Suppressor macrophage treated with lipopolysaccharide for 1 hour (primary cell): ENCODE measurements at places on chromosomes 3 and 15.

- no peak for DNase-seq
These were observed 264.6 kb downstream of the ZIC4 start for GRCh38 chr3:147141516-147142288.

DNA sequence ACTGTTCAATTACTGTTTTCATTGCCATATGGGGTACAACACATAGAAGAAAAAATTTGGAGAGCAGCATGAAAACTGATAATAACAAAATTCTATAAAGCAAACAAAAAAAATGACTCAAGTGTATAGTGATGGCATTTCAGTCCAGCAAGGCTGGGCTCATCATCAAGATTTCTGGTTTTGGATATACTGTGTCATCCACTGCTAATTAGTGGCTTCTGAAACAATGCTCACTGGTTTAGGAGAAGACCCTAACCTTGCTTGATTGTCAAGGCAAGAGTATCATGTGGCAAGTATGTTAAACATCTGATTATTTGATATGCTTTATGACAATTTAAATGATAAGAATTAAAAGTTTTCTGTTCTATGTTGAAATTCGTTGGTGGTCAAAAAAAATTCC, 96.9 kb downstream of the RFX7 start:
- DNase-seq: no peak

- no peak for DNase-seq
These were observed 278.0 kb downstream of the UBE2E2 start for GRCh38 chr3:23481011-23481615.

GRCh38 chr3:172307141-172307560, 141.1 kb downstream of the GHSR start:
- DNase-seq: no peak

DNA sequence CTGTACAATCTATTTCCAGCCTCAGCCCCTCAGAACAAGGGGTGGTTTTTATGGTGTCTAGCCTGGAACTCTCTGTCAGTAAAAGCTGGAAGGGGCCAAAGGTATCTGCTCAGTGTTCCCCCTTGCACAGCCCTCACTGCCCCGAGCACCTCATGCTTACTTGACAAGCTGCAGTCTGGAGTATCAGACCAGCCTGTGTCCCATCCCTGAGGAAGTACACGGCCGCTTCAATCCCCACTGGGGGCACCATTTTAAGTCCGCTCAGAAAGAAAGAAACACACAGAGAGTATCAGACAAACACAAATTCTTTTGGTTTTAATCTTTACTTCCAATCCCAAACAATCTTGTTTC, 32.4 kb downstream of the UMPS start:
- DNase-seq: no peak

- no peak for DNase-seq
These were observed 226.1 kb downstream of the OCA2 start for GRCh38 chr15:27873039-27873438.

DNA sequence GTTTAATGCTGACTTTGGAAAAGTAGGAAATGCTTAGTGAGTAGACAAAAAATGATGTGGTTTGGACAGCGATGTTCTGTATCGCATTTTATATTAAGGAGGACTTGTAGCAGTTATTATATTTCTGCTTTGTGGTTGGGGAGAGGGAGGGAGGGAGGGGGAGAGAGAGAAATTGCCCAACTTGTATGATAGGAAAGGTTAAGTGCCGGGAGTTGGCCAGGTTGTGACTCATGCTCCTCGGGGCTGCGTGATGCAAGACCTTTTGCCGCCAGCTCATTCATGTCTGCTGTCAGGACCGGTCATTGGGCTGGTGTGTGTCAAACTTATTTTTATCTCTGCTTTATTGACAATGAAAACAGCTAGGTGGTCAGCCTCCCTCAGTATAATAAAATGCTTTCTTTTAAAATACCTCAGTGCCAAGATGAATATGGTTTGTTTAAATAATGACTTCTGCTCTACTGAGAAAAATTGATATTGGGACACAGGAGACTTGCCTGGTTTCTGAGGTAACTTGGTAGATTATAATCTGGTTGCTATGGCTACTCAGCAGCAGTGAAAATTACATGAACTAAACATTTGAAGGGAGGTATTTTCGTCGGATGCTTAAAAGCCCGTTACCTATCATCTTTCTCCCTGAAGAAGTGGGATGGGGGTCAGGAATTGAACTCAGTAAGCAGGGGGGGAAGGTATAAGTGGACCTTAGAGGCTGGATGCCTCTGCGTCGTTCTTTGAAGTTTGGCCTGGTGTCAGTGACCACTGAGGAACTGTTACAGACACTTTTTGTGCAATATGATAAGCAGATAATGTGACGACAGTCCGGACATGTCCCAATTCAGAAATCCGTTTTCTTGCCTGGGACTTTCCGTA, 90.7 kb downstream of the FNDC3B start:
- DNase-seq: peak; percentile 97

- DNase-seq: no peak
These were observed 8.9 kb upstream of the XYLB start for GRCh38 chr3:38337703-38338102.

DNA sequence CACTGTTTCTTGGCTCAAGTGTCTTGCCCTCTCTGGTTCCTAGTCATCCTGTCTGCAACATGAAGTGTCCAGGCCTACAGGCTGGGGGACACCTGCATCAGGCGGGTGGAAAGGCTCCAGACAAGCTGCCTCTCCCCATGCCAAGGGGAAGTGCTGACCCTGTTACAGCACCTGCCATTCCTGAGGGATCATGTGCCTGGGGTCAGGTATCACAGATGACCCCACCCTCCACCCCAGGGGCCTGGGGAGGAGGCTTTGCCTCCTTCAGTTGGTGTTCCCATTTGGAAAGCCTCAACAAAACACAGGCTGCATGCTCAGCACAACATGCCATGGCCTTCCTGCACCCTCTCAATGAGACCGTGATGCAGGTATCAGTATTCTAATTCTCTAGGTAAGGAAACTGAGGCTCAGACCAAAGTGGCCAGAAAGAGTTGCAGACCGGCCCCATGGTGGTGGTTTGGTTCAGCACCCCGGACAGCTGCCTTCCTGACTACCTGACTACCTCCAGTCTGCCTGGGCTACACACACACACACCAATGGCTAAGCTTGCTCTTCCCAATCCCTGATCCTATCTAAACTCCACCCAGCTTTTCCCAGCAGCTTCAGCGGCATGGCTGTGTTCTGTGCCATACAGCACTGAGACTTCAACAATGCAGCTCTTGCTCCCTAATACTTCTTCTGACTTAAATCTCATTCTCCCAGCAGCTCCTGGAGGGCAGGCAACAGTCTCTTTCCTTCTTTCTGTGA, 69.7 kb upstream of the LINGO1 start:
- DNase-seq: no peak

DNA sequence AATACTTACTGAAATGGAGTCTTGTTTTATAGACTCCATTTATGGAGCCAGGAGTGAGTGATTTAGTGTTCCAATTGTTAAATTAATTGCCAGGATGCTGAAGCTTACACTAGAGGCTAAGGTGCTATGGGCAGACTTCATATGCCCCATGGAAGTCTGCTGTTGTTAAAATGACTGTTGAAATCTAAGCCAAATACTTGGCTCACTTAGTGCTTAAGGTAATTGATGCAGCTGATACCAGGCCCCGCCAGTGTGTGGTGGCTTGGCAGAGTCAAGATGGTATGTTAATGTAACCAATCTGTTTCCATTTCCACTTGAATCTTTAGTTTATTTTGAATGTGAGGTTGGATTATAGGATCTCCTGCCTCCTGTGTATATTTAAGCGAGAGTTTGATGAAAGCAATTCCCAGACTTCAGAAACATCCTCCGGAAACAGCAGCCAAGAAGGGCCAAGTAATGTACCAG, 187.1 kb downstream of the ITPR1 start:
- DNase-seq: no peak

- no peak for DNase-seq
These were observed 457.1 kb upstream of the ROBO2 start for GRCh38 chr3:76582632-76583378.

- DNase-seq: peak; percentile 97
These were observed 18.7 kb downstream of the TMF1 start for GRCh38 chr3:69033470-69033869.

- DNase-seq: peak; percentile 63
These were observed 67.2 kb downstream of the DNASE1L3 start for GRCh38 chr3:58143417-58144055.

DNA sequence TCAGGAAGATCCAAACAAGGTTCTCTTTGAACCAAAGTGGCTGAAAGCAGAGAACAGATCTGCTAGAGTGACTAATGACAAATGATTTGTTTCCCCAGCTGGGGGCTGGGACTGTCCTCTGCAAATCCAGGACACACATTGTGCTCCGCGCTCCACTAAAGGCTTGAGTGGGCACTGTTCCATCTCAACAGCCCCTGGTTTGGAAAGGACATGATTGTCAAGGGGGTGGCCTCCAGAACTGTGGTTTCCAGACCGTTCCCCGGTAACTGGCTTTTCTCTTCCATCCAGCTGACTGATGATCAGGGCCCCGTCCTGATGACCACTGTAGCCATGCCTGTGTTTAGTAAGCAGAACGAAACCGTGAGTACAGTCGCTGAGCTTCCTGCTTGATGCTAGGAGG, 91.0 kb downstream of the LRTM1 start:
- no peak for DNase-seq

- DNase-seq: peak; percentile 18
These were observed 13.8 kb upstream of the TNFSF10 start for GRCh38 chr3:172536993-172537419.

GRCh38 chr15:33132722-33133345, 61.7 kb downstream of the FMN1 start:
- DNase-seq: peak; percentile 63

- no peak for DNase-seq
These were observed 121.7 kb downstream of the CHDH start for GRCh38 chr3:53724566-53724965.
